COR-L47 (cell line): ENCODE measurements at places on chromosomes 7 and 10.

GRCh38 chr10:128487517-128487916, 361.3 kb upstream of the MKI67 start:
- no peak for DNase-seq

DNA sequence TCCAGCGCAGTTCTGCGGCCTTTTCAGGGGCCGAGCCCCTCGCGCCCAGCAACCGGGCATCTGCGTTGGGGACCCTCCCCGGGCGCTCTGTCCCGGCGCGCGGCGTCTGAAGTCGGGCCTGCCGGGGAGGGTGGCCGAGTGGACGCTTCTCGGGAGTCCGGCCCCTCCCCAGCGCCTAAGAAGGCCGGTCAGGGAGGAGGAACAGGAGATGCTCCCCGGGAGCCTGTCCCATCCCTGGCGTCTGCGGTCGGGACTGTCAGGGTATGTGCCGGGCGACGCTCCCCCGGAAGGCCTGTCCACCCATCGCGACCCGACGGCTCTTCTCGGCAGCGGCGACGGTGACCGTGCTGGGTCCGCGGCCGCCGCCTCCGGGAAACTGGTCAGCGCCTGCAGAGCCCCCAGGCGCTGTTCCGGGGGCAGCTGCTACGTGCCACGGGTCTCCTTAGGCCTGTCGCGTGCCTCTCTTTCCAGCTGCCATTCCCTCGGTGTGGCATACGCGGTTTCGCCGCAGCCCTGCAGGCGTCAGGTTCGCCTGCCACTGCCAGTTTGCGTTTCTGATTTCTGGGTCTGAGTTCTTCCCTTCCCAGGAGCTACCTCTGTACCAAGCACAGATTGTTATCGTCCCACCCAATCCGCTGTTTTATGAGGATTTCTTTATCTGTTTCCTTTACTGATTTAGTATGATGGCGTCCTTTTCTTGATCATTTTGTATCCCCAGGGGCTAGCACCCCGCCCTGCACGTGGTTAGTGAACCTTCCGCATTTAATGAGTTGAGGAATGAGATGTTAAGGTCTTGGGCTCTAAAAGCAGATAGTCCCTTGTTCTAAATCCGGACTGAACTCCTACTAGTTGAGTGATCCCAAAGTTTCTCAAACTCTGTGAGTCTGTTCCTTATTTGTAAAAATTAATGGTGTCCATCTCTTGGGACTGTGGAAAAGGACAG, 782 bp downstream of the IFIT5 start:
- DNase-seq, result no peak

DNA sequence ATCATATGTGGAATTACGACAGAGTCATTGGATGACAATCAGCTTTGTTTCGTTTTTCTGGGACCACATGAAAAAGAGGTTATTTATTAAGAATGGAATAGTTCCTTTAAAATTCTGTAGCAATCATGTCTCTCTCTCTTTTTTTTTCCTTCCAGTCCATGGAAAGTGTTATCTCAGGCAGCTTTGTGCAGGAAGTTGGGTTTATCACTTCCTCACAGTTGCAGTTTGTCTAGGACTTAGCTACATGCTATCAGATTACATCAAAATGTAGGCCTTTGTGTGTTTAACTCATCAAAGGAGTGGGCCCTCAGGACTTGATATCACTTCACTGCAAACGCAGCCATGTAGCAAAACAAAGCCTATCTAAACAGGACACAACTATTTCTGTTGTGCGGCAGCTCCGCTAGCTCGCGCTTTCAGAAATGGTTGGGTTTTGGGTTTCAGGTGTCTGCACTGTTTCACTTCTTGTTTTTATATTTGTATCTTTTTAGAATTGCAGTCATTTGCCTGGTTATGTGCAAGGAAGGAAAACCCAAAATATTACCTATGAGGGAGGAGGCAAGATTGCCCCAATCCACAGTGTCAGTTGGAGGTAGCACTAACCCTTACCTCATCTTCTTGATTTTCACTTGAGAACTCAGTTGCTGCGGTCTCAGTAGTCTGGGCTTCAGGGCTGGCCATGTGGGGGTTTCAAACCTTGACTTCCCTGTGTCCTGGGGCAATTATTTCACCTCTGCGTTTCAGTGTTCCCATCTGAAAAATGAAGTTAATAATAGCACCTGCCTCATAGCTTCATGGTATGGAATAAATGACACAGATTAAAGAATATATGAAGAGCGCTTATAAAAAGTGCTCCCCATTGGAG, 66.7 kb downstream of the HHEX start:
- DNase-seq, result no peak

GRCh38 chr7:34501156-34501555, 156.9 kb upstream of the NPSR1 start:
- DNase-seq, result no peak

DNA sequence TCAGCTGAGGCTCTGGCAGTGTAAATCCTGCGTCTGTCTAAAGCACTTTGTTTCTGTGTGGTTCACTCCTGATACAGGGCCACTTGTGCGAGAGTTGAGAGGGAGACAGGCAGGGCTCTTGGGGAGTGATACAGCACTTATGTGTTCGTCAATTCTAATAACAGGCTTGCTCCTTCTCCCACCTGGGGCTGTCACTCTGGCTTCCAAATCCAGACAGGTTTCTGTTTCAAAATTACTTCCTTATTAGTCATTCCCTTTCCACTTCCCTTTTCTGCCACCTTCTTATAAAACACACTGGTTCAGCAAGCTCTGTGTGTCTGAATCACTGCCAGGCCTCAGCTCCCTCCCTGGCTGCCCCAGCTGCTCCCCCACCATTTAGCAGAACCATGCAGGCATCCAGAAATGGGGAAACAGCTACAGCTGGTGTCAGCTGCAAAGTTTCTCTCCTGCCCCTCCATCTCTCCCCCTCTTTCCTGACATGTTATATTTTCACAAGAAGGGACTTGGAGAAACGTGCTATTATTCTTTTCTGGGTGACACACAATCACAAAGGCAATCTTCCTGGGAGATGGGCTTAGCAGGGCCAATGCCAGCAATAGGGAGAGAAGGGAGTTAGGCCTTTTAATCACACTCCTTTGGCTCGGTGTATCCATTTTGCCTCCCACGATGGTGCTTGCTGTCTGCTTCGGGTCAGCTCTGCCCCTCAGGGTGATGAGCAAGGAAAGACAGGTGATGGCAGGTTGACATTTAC, 58.4 kb upstream of the ZNRF2 start:
- DNase-seq, result peak; percentile 24

- no peak for DNase-seq
Measured at GRCh38 chr7:66535414-66536329, 93.0 kb upstream of the KCTD7 start.

- no peak for DNase-seq
Measured at GRCh38 chr7:47337531-47337930, 244.4 kb downstream of the TNS3 start.

DNA sequence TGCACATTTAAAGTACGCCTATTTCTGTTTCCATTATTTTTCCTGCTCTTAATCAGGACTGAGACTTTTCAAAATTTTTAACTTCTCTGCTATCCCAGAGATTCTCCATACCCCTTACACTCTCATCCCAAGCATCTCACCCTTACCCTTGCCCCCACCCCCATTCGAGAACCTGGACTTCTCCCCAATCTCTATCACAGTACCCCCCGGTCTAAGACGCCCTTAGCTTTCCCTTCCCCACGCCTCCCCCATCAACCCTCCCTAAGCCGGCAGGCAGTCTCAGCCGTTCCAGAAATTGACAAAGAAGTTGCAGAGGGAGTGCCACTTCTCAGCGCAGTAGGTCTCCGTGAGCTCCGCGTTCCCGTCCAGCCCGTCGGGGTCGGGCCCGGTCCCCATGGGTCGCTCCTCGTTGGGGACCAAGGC, 1.4 kb downstream of the FGFBP3 start:
- no peak for DNase-seq

DNA sequence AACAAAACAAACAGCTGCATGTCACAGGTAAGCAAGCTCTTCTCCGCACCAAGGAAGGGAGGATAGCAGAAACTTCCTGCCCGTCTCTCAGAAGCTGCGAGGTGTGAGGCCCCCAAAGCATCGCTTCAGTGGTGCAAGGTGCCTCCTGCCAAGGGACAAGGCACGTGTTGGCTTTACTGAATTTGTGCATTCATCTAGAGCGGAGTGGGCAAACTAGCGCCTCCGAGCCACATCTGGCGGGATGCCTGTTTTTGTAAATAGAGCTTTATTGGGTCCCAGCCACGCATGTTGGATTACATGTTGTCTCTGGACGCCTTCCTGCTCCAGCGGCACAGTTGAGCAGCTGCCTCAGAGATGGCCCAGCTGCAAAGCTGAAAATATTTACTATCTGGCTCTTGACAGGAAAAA, 27.7 kb downstream of the PHYH start:
- no peak for DNase-seq

DNA sequence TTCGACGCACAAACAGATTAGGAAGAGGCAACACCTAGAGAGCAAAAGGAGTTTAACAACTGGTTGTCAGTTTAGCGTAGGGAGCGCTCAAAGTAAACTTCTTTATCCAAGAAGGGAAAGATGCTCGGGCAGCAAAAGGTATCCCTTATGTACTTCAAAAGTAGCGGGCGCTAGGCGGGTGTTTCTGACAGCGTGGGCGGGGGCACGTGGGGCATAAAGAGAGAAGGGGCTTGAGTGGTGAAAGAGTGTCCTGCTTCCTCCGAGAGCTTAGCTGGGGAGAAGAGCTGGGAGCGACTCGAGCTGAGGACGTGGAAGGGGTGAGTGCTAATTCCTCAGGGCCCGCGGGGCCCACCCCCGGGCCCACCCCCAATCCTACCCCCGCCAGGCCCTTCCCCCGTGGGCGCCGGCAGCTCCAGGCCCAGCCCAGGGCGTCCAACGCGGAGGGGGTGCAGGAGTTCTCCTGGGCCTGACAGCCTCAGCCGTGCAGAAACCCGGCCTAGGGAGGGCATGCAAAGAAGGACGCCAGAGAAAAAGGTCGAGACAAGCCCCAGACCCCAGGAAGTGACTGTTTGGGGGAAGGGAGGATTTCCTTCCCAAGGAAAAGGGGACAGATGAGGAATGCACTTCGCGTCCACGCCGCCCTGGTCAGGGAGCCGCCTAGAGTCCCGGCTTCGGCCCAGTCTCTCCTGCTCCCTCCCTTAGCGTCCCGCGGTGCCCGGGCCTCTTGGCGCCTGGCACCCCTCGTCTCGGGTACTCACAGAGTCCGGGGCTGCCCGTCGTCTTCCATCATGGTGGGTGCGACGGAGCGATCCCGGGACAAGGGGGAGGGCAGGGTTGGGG, 868 bp downstream of the TIAL1 start:
- peak; percentile 11 for DNase-seq

DNA sequence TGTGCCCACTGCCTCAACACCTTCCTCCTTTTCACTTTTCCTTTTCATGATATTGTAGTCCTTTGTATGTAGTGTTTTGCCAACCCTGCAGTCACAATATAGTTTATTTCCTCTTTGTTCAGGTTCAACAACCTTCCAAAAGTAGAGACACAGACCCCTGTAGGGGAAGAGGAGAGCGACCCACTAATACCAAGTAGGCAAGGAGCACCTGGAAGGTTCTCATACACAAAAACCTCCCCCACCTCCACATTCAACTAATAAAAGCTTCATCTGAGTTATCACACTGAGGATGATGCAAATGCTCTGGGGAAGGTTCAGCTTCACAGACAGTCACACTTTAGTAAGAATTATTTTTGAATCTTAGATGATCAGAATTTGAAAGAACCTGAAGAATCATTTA, 41.6 kb downstream of the PIK3AP1 start:
- no peak for DNase-seq

DNA sequence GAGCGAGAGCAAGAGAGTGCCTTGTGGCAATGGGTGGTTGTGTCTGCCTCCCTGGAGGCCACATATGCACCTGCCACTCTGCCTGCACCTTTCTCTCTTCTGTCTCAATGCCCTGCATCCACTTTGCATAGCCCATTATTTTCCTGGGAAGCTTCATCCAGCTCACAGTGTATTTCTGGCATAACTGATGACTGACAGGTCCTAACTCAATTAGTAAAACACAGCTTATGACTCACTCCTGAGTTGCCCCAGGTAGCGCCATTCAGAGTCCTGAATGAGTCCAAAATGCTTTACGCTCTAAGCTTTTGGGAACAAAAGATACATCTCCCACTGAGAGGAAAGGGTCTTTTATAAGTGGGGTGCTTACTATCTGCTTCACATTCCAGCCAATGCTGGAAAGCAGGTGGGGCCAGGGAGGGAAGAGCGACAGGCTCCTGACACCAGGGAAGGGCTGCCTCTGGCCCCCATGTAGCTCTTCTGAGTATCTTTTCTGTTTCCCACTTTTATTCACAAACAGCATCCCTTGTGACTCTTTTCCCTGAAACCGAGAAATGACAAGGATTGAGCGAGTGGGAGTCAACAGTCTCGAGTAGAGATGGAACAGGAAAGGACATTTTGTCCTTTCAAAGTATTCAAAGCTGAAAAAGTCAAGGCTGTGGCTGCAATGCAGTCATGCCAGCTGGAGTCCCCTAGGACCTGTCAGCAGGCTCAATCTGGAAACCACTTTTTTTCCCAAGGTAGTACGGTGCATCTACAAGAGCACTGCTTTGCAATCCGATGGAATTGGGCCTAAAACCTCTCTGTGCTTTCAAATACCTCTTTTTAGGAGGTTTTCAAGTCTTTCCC, 479.3 kb upstream of the PODXL start:
- DNase-seq, result no peak

DNA sequence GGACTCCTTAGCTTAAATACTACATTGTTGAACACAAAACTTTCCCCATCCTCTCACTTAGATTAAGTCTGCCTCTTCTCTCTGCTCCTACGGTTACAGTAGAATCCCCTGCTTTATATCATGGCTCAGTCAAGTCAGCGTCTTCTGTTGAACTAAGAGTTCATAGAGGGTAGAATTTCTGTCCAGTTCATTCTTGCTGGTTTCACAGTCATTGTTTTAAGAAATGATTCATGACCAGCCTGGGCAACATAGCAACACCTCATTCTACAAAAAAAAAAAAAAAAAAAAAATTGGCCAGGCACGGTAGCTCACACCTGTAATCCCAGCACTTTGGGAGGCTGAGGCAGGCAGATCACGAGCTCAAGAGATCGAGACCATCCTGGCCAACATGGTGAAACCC, 3.7 kb upstream of the ZFYVE27 start:
- no peak for DNase-seq
